HL-60 (cell line): ENCODE measurements at places on chromosomes 16 and 17.

- no peak for DNase-seq
Observed at GRCh38 chr17:65750631-65751115, 189.2 kb upstream of the AXIN2 start.

- DNase-seq: no peak
Observed at GRCh38 chr17:81491181-81491581, 21.4 kb downstream of the ACTG1 start.

GRCh38 chr17:75346906-75347305 is 57.7 kb upstream of the SLC25A19 start:
- no peak for DNase-seq

DNA sequence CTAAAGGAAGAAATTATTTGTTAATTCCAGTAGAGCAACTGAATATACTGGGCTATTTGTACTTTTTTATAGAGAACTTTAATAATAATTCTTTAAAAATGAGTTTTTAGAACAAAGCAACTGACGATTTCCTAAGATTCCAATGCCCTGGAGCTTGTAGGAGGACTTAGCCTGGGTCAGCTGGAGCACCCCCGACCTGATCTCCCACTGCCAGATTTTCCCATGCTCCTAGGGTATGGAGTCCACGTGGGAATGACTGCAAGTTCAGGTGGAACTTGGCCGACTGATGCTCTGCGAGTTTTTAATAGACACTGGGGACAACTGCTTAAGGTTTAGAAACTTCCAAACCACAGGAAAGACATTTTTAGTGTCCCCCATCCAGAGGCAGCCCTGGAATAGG is 25.5 kb upstream of the CACNG5 start:
- DNase-seq: no peak

GRCh38 chr16:86598607-86599565 is 20.5 kb downstream of the FOXL1 start:
- DNase-seq: no peak
